NCI-H748 treated with DMSO at 0.1 percent for 48 hours (cell line): ENCODE measurements at places on chromosomes 16 and 17.

DNA sequence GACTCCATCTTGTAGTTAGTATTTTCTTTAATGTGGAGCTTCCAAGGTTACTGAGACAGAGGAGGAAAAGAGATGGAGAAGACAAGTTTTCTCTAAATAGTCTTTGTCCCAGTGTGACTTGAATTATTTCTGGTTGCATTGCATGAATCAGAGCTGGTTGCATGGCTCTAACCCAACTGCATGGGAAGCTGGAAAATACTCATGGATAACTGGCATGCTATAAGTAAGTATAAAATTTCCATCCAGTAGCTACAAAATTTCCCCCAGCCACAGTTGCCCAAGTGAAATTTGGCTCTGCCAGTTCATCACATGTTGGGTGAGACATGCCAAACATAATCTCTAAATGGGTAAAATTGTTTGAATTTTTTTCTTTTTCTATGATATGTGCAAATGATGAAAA, 1161.5 kb downstream of the CDH11 start:
- no peak for DNase-seq

DNA sequence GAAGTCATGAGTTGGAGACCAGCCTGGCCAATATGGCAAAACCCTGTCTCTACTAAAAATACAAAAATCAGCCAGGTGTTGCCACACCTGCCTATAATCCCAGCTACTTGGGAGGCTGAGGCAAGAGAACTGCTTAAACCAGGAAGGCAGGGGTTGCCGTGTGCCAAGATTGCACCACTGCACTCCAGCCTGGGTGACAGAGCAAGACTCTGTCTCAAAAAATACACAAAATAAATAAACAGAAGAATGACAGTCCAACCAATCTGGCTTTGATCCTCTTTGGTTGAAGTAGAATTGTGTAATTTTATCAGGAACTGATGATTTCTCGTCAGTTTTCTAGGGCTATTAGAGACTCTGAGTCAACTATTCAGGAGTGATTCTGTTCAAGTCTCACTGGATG, 79.4 kb downstream of the SLC5A11 start:
- no peak for DNase-seq

GRCh38 chr16:876041-876335, 75.5 kb upstream of the GNG13 start:
- no peak for DNase-seq

- DNase-seq = no peak
Observed at GRCh38 chr17:9805769-9806168, 14.4 kb upstream of the DHRS7C start.

- no peak for DNase-seq
Observed at GRCh38 chr17:14061666-14062560, 7.4 kb upstream of the COX10 start.

DNA sequence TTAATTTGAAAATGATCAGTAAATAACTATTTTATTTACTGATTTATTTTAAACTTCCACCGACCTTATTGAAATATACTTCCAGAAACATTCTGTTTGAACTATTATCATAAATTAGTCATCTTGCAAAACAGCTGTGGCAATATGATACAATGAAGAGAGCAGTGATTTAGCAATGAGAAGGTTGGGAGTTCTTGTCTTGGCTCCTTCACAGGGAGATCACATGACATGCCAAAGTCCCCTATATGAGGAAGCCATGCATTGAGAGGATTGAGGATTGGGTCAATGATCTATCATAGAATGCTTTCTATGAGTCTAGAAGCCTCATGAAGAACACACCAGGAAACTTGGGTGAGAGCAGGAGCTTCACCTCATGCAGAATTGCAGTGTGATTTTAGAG, 222.7 kb downstream of the LGALS9B start:
- DNase-seq = no peak
